ENCODE measurements at places on chromosomes 11 and 22.
A peak's percentile ranks its signal among the peaks of the same experiment; 100 is the strongest.

- DNase-seq, result peak; percentile 31
Measured at GRCh38 chr11:128776069-128776423, 82.2 kb downstream of the FLI1 start.

- DNase-seq, result no peak
Measured at GRCh38 chr22:49079027-49079725, 748.5 kb downstream of the BRD1 start.

- no peak for DNase-seq
Measured at GRCh38 chr11:69540118-69541000, 58.9 kb downstream of the LINC01488 start.

- DNase-seq, result no peak
Measured at GRCh38 chr22:35051013-35051535, 14.9 kb upstream of the ISX start.

DNA sequence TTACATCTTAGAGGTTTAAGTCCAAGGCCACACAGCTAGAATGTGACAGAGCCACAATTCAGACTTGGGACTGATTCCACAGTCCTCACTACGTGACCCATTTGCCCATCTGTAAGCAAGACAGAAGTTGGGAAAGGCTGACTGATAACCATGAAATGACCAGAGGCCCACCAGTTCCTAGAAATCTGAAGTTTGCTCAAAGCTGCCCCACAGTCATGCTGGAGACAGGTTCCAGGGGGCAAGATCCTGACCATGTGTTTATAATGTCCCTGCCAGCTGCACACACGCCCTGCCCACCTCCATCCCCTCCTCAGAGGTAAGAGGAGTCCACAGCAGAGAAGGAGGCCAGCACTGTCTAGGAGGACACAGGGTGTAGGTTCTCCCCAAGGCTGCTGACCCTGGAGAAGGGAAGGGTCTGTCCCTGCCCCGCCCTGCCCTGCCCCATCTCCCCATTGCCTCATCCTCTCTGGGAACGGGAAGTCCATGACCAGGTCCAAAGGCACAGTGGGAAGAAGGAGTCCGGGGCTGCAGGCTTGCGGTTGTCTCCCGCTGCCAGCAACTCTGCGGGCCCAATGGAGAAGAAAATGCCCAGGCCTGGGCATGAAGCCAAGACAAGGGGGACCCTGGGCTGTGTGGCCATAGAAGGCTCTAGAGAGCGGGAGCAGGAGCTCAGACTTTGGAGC, 11.9 kb upstream of the OAF start:
- DNase-seq, result no peak

- DNase-seq, result no peak
Measured at GRCh38 chr11:2572491-2573239, 127.1 kb downstream of the KCNQ1OT1 start.

DNA sequence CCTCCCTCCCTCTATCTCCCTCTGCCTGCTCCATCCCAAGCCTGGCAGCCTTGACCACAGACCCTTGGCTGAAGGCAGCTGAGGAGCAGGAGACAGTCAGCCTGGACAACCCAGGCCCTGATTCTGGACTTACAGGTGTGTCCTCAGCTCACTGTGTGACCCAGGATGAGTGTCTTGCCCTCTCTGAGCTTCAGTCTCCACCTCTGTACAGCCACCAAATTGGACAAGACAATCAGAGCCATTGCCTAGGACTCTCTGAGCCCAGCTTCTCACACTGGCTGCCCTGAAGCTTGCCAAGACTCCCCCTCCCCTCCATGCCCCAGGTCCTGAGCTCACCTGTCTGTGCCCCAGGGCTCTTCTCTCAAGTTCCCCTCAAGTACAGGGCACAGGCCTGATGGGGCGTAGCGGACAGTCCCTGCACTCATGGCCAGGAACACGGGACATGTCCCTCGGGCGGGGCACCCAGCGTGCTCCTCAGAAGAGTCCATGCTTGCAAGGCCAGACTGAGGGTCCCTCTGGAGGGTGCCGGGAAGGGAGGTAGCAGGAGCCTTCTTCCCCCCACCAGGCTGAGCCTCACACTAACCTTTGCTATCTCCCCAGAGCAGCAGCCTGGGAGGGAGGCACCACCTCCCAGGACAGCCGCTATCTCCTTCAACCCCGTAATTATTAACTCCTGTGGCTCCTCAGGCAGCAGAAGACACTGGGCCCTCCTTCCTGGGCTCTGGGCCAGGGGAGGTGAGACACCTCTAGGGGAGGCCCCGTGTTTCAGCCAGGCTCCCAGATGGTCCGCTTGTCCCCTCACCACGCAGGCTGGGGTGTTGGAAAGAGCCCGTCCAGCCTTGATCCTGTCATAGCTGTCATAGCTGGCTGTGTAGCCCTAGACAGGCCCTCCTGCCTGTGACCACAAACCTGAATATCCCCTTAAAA, 2.6 kb upstream of the RAB3IL1 start:
- DNase-seq, result no peak

DNA sequence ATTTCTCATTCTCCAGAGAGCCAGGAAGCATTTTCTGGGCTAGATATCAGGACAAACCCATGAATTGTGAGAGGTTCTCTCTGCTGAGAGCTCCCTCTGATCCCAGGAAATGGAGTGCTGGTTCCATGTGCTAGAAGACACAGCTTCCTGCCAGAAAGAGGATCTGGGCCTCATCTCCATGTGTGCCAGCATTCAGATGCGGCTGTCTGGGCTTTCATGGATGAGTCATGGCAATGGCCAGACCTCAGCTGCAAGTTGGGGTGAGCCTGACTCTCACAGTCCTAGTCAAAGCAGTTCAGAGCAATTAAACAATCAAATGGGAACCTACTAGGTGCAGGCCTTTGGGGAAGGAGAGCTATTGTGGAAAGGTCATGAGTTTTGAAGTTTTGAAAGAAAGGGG, 82.3 kb upstream of the EED start:
- no peak for DNase-seq

DNA sequence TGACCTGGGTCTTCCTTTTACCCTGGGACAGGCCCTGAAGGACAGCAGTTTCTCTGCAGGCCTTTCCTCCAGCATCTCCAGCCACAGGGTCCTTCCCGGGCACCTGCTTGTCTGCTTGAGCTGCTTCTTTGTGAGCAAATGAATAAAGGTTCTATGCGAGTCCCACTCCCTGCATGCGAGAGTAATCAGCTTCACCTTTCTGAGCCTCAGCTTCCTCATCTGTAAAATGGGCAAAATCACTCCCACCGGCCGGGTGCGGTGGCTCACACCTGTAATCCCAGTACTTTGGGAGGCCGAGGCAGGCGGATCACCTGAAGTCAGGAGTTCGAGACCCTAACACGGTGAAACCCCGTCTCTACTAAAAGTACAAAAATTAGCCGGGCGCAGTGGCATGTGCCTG, 31.1 kb downstream of the IFT27 start:
- DNase-seq, result no peak

All from germinal center (tissue), 1 donor.